Activated CD8-positive, alpha-beta memory T cell treated with anti-CD3 and anti-CD28 coated beads, Interleukin-2, amount 50 U/mL, for 48 hours (primary cell): ENCODE measurements at places on chromosomes 2 and 18.

DNA sequence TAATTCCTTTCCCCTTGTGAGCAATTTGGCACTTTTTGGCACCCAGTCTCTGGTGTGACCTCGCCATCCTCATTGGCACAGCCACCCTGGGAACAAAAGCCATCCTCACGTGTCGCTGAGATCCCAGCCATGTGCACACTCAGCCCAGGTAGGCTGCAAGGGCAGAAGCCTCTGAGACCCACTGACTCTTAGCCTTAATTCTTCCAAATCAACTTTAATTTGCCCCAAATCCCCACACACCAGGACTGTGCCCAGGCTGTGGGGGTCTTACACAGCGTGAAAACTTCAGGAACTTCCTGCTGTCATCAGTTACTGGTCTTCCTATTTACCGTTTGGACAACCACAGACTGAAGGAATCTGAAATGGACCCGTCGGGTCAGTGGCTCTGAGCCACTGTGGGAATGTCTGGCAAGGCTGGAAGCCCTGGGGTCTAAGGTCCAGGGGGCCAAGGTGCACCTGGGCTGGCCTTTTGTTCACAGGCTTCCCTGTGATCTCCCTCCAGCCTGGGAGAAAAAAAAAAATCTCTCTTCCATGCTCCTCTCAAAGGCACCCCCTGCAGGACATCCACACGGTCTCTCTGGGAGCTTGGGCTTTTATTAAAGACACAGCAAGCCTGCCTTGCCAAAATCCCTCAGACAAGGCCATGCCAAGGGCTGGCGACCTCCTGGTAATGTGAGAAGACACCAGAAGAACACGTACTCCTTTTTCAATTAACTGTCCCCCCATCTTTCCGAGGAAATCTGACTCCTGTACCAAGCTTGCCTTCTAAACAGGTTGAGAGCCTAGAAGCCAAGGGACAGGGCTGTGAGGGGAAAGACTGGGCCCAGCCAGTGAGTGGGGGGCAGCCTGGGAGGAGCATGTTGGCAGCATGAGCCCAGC is 42.1 kb upstream of the LAPTM4A start:
- no peak for DNase-seq

- DNase-seq: no peak
Observed at GRCh38 chr18:22446325-22446724, 28.6 kb upstream of the CTAGE1 start.

GRCh38 chr2:237045449-237045848 is 40.2 kb upstream of the COPS8 start:
- DNase-seq: no peak

GRCh38 chr2:83470928-83471327 is 988.2 kb downstream of the SUCLG1 start:
- no peak for DNase-seq

- DNase-seq: no peak
Observed at GRCh38 chr2:221389904-221390303, 182.2 kb downstream of the EPHA4 start.

DNA sequence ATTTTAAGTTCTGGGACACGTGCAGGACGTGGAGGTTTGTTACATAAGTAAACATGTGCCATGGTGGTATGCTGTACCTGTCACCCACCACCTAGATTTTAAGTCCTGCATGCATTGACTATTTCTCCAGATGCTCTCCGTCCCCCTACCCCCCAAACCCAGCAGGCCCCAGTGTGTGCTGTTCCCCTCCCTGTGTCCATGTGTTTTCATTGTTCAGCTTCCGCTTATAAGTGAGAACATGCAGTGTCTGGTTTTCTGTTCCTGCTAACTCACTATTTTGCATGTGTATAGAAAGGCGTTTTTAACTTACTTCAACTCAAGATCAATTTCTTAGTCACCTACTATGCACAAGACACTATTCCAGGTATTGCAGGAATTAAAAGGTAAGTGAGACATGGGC is 128.0 kb downstream of the PLCL1 start:
- DNase-seq: no peak

DNA sequence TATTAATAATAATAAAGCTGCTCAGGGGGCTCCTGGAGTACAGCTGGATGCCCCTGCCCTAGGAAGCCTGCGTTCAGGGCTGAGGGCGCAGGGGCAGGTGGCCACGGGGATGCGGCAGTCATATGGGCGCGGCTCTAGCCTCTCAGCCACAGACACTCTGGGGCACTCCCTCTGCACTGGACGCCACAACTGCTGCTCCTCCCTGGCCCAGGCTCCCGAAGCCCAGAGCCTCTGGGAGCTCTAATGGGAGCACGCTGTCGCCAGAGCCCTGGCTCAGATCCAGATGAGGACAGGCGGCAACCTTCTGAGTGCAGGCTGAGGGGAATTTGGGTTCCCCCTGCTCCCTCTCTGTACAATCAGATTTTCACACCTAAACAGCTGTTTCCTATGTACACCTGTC is 93.6 kb downstream of the MTCL1 start:
- no peak for DNase-seq

GRCh38 chr2:84293791-84294380 is 165.2 kb downstream of the SUCLG1 start:
- DNase-seq: no peak
